ENCODE measurements at places on chromosomes 1 and 21.

GRCh38 chr1:89704014-89704413, 71.1 kb downstream of the LRRC8C start:
- no peak overlapping the region for H3K27ac ChIP-seq
- no peaks in the 10 kb centered on the region for H3K27me3 ChIP-seq
- H3K4me3 ChIP-seq: no peak overlapping the region
- no peak for DNase-seq

DNA sequence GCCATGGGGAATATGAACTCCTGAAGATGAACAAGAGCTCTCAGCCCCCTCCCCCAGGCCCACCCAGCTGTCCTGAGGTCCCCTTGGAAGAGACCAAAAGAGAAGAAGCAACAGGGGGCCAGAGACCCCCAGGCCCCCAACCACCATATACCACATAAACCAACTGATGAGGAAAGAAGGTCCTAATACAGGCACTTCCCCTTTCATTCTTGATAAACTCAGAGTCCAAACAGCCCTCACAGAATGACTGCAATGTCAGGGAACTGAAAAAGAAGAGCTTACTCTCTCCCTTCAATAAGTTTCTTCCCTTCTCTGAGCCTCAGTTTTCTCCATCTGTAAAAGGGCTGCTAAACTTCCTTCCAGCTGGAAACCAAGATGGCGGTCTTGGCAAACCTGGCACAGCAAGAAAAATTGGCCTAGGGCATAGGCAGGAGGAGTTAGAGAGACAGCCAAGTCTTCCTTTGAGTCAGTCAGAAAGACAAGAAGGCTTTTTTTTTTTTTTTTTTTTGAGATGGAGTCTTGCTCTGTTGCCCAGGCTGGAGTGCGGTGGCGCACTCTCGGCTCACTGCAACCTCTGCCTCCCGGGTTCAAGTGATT, 90.5 kb downstream of the VWA5B1 start:
- H3K4me3 ChIP-seq: no peak overlapping the region
- DNase-seq: no peak
- H3K36me3 ChIP-seq: no peaks in the 10 kb centered on the region
- peaks cover 10% of the 10 kb centered on the region for H3K27me3 ChIP-seq

- no peaks in the 10 kb centered on the region for H3K36me3 ChIP-seq
- H3K4me1 ChIP-seq: no peaks in the 10 kb centered on the region
- H3K27ac ChIP-seq: no peak overlapping the region
- no peak overlapping the region for H3K4me3 ChIP-seq
Observed at GRCh38 chr1:63674238-63674864, 81.1 kb downstream of the PGM1 start.

DNA sequence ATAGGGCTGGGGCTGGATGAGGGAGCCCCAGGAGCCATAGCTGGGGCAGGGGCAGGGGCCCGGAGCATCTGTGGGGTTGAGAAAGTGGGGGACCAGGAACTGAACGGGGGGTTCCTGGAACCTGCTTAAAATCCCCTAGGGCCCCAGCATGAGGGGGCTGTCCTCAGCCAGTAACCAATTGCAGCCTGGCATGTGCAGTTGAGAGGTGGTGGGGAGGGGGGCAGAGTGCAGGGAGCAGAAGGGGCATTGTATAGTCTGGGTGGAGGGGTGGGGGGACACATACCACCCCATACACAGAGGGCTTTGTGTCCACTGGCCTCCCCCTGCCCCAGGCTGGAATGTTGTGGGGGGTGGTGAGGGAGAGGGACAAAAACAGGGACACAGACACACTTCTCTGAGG, at the start of gene MPZ:
TSS of gene MPZ (minus strand) at position 101 of the 400 bp plus-strand sequence. CDS start at position 38, 63 bp downstream.
- no peaks in the 10 kb centered on the region for H3K36me3 ChIP-seq
- H3K27me3 ChIP-seq: no peaks in the 10 kb centered on the region
- H3K4me1 ChIP-seq: peaks cover 3% of the 10 kb centered on the region

- no peaks in the 10 kb centered on the region for H3K36me3 ChIP-seq
- no peak for DNase-seq
- no peak overlapping the region for H3K4me3 ChIP-seq
Observed at GRCh38 chr1:175701590-175701989, 41.8 kb downstream of the TNR start.

DNA sequence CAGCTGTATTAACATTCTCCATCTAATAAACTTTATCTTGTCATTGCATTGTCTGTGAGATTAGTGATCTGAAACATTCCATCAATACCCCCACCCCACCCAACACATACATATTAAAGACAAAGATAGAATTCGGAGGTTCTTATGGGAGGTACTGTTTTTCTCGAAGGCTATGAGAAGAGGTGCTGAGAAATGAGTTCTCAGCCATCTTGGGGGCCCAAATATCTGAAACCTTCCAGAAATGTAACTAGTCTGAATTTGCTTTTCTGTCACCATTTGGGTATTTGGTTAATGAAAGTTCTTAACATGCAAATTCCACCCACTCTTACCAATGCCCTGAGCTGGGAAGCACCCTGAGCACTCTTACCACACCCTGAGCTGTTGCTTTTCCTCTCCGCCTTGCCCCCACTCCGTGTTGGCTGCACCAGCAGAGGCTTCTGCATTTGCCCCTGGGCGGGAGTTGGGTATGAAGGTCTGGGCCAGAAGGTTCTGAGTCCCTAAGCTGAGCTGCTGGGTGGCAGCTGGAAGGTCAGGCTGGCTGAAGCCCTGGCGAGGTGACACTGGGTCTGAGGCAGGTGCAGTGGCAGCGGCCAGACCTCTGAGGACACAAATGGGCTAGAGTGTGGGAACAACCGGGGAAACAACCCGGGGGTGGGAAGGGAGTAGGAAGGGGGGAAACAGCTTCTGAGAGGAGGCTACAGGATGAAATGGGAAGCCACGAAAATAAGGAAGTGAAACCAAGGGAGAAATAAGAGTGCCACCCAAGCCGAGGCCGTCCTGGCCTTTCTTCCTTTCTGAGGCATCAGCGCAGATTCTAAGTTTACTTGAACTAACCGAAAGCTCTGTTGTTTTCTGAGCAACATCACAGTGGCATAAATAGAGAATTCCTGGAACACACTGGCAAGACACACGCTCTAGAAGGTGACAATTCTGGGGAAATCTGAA, 26.3 kb upstream of the IER5 start:
- H3K27me3 ChIP-seq: no peaks in the 10 kb centered on the region
- DNase-seq: no peak
- no peaks in the 10 kb centered on the region for H3K36me3 ChIP-seq
- H3K4me3 ChIP-seq: no peak overlapping the region
- H3K4me1 ChIP-seq: no peaks in the 10 kb centered on the region

DNA sequence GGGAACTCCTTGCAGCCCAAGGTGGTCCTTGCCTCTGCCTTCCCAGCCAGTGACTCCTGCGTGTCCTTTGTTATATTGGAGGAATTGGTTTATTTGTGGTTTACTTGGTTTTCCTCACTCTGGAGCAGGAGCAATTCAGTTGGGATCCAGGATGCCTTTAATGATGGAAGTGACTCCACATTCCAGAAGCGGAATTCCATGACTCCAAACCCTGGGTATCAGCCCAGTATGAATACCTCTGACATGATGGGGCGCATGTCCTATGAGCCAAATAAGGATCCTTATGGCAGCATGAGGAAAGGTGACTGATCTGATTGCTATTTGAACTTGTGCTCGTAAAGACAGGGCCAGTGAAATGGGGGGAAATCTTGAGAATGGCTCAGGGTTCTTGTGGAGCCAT, 15.1 kb upstream of the PIGV start:
- H3K4me1 ChIP-seq: peaks cover 37% of the 10 kb centered on the region
- H3K4me3 ChIP-seq: no peak overlapping the region
- peaks cover 99% of the 10 kb centered on the region for H3K36me3 ChIP-seq
- DNase-seq: no peak

- no peak for DNase-seq
- H3K27me3 ChIP-seq: no peaks in the 10 kb centered on the region
- H3K4me3 ChIP-seq: no peak overlapping the region
- no peak overlapping the region for H3K27ac ChIP-seq
- H3K4me1 ChIP-seq: no peaks in the 10 kb centered on the region
Observed at GRCh38 chr1:4494558-4494957, 159.9 kb upstream of the AJAP1 start.

- no peaks in the 10 kb centered on the region for H3K4me1 ChIP-seq
- H3K4me3 ChIP-seq: no peak overlapping the region
- no peaks in the 10 kb centered on the region for H3K36me3 ChIP-seq
Observed at GRCh38 chr1:212554401-212554800, 54.2 kb upstream of the ATF3 start.

GRCh38 chr1:24022581-24023361, 42.6 kb upstream of the SRSF10 start:
- H3K4me3 ChIP-seq: no peak overlapping the region
- peak overlapping the region; percentile 67 for H3K27ac ChIP-seq
- H3K4me1 ChIP-seq: peaks cover 25% of the 10 kb centered on the region
- peak; percentile 77 for DNase-seq
- no peaks in the 10 kb centered on the region for H3K36me3 ChIP-seq
- no peaks in the 10 kb centered on the region for H3K27me3 ChIP-seq

GRCh38 chr1:201444792-201445191, 23.3 kb upstream of the TNNI1 start:
- no peak overlapping the region for H3K27ac ChIP-seq
- no peak for DNase-seq
- no peaks in the 10 kb centered on the region for H3K27me3 ChIP-seq
- no peaks in the 10 kb centered on the region for H3K36me3 ChIP-seq
- H3K4me3 ChIP-seq: no peak overlapping the region

- H3K27me3 ChIP-seq: peaks cover 60% of the 10 kb centered on the region
- no peak overlapping the region for H3K4me3 ChIP-seq
- H3K27ac ChIP-seq: no peak overlapping the region
Observed at GRCh38 chr1:46485564-46486431, 3.8 kb upstream of the DMBX1 start.

DNA sequence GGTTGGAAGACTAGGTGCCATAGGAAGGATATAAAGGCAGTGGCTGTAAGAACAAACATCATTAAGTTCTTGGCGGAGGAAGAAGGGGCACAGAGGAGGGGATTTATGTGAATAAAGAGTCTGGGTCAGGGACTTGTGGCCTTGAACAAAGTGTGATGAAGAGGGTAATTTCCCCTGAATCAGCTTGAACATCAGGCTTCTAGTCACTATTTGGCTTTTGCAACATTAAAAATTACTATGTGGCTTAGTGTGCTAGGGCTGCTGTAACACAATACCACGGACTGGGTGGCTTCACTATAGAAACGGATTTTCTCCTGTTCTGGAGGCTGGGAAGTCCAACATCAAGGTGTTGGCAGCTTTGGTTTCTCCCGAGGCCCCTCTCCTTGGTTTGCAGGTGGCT, 70.5 kb upstream of the CNIH3 start:
- H3K27me3 ChIP-seq: no peaks in the 10 kb centered on the region
- DNase-seq: no peak
- H3K36me3 ChIP-seq: no peaks in the 10 kb centered on the region

DNA sequence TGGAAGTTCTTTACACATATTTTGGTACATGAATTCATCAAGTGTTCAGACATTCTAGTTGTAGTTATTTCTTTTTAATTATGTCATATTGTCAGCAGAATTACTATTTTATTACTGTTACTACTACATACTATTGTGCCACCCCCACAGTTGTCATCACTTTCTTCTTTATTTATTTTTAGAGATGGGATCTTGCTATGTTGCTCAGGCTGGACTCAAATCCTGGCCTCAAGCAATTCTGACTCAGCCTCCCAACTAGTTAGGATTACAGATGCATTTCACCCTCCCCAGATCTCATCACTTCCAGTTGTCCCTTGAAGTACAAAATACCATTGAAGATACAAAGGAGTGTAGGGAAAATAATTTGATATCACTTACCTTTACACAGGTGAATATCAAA, 258.0 kb downstream of the KCTD3 start:
- H3K27me3 ChIP-seq: no peaks in the 10 kb centered on the region
- no peak overlapping the region for H3K4me3 ChIP-seq
- H3K27ac ChIP-seq: no peak overlapping the region
- H3K36me3 ChIP-seq: no peaks in the 10 kb centered on the region

- H3K27ac ChIP-seq: no peak overlapping the region
- no peaks in the 10 kb centered on the region for H3K27me3 ChIP-seq
- peak overlapping the region; percentile 60 for H3K4me3 ChIP-seq
- H3K4me1 ChIP-seq: peaks cover 14% of the 10 kb centered on the region
Observed at GRCh38 chr1:84480650-84481049, 1.6 kb downstream of the RPF1 start.

GRCh38 chr21:16402752-16403151, 673.0 kb downstream of the USP25 start:
- DNase-seq: no peak
- no peaks in the 10 kb centered on the region for H3K27me3 ChIP-seq
- no peak overlapping the region for H3K27ac ChIP-seq

- H3K4me1 ChIP-seq: no peaks in the 10 kb centered on the region
- DNase-seq: no peak
- no peaks in the 10 kb centered on the region for H3K27me3 ChIP-seq
Observed at GRCh38 chr1:78673120-78673519, 23.5 kb downstream of the IFI44 start.

GRCh38 chr1:68973459-68974244, 476.8 kb upstream of the DEPDC1 start:
- no peak overlapping the region for H3K27ac ChIP-seq
- no peaks in the 10 kb centered on the region for H3K4me1 ChIP-seq

- no peak for DNase-seq
- no peak overlapping the region for H3K27ac ChIP-seq
- H3K36me3 ChIP-seq: no peaks in the 10 kb centered on the region
- no peak overlapping the region for H3K4me3 ChIP-seq
- H3K27me3 ChIP-seq: no peaks in the 10 kb centered on the region
- no peaks in the 10 kb centered on the region for H3K4me1 ChIP-seq
Observed at GRCh38 chr1:240423246-240423924, 188.6 kb downstream of the GREM2 start.

DNA sequence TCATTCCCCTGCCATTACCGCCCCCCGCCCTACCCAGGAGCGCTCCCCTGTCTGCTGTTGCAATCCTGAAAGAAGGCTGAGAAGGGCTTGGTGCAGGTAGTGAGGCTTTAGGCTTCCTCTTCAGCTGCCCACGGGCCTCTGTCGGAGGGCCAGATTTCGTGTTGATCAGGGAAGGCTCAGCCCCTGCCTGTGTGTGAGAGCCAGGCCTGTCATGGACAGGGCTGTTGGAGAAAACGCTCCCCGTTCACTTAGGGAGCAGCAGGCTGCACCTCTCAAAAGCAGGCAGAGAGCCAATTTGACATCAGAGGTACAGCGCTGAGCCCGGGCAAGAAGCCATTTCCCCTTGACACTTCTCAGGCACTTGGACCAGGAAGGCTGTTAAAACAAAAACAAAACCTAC, 19.0 kb downstream of the TEX35 start:
- H3K4me3 ChIP-seq: no peak overlapping the region
- no peak overlapping the region for H3K27ac ChIP-seq
- no peaks in the 10 kb centered on the region for H3K27me3 ChIP-seq
- peaks cover 19% of the 10 kb centered on the region for H3K4me1 ChIP-seq
- no peaks in the 10 kb centered on the region for H3K36me3 ChIP-seq
